ENCODE measurements at places on chromosomes 4 and X.

- no peak for DNase-seq
Measured at GRCh38 chr4:109998867-109999584, 86.3 kb downstream of the EGF start.

- no peak for DNase-seq
Measured at GRCh38 chrX:96464880-96465558, 219.6 kb upstream of the DIAPH2 start.

GRCh38 chr4:168744021-168744420 is 247.2 kb downstream of the PALLD start:
- no peak for DNase-seq

DNA sequence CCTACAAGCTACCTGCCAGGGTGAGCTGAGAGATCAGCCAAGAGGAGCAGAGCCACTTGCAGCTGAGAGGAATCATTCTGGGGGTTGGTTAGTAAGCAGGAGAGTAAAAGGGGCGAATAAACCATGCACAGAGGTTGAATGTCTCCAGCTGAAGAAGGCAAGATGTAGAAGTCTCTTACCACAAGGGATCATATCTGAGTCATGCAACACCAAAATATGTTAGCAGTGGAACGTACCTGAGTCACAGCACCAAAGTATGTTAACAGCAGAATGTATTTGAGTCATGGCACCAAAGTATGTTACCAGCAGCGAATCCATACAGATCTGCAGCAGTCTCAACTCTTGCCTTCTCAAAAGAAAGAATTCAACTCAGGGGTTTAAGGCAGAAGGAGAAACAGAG is 29.9 kb downstream of the C4orf51 start:
- no peak for DNase-seq

DNA sequence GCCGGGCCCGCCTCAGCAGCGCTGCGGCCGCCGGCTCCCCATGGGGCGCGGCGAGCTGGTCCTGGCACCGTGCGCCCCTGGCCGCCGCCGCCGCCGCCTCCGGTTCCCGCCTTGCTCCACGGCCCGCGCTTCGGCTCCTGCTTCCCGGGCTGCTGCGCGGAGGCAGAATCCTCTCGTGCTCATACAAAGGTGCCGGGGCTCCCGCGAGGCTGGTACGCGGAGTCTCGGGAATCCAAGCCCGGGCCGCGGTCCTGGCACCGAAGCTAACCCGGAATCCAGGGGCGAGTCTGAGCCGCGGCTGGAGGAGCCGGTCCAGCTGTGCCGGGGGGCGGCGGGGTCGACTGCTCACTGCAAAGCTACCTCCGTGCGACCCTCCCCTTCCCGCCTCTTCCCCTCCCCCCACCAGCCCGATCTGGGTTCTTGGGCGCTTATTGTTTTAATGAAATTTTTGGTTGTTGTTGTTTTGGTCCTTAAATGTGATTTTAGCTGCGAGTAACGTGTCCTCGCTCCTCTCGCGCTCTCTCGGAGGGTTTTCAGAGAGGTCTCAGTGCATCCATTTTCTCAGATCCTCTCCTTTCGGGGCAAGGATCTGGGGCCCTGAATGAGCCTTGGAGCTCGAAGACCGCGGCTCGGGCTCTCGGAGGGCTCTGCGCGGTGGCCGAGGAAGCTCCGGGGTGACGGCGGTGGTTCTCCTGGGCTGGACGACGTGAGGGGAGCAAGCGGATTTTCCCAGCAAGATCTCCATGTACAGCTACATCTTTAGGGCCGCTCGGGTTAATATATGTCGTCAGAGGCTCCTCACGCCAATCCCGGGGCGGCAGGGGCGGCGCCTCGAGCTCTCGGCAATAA is at the start of gene HAND2:
Gene HAND2, minus strand, starts transcription at position 753 of the 849 bp plus-strand sequence. CDS start 940 bp downstream, outside the sequence.
- DNase-seq = no peak

DNA sequence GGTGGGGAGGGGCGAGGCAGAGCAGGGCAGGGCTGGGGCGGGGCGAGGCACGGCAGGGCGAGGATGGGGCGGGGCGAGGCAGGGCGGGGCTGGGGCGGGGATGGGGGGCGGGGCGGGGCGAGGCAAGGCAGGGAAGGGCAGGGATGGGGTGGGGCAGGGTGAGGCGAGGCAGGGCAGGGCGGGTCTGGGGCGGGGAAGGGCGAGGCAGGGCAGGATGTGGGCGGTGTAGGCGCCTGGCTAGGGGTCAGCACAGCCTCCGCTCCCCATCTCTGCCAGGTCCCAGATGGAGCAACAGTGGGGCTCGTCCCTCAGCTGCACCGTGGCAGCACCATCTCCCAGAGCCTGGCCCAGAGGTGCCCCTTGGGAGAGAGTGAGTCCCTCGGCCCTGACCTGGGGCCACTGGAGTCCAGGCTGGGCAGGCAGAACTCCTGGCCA is 4.2 kb upstream of the SRPK3 start:
- no peak for DNase-seq

GRCh38 chrX:138691186-138691585 is 20.3 kb downstream of the FGF13 start:
- no peak for DNase-seq

DNA sequence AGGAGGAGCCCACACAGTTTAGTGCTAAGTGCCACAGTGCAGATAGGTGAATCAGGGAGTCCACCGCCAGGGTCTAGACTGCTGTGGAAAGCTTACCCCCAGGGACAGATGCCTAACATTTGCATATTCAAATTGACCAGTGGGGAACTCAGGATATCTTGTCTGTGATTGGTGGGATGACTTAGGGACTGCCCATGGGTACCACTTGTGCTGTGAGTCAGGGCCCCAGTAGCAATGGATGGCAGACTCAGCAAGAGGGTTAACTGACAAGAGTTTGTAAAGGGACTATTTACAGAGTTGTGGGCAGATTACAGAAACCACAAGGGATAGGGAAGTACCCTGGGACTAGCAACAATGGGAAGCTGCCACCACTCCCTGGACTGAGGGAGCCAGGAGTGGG is 282.1 kb downstream of the BCOR start:
- no peak for DNase-seq

DNA sequence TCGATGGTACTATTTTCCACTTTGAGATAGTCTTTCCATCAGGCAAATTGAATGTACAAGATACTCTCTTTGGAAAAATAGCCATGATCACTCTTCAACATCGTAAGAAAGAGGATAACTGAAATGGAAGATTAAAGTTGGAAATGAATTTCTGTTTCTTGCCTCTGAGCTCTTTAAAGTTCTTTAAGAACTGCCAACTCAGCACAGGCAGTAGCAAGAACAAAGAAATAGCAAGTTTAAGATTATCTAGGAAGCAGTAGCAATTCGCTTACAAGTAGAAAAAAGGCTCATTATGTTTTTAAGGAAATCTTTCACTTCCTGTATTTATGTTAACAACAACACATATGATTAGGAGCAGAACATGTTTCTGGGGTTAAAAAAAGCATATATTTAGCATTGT is 127.6 kb downstream of the CDS1 start:
- no peak for DNase-seq

All from cortex of kidney (tissue), 1 donor.